ENCODE measurements at places on chromosomes 12 and 14. TPM values are rescaled to one million over a fixed set of nuclear protein-coding genes. Genes with fewer than 3 reads are reported as not detected.
A peak's percentile ranks its signal among the peaks of the same experiment; 100 is the strongest.

Gene EIF2S3B
- total RNA-seq = not detected

Gene ZFC3H1
- 13.0 TPM for total RNA-seq

Gene MYO1H
- total RNA-seq = not detected

Gene PTPN21
- total RNA-seq = 11.1 TPM

Gene SDSL
- 33.6 TPM for total RNA-seq

Gene GPR84
- total RNA-seq = not detected

Gene PLEKHH1
- 1.9 TPM for total RNA-seq

Gene RD3L
- not detected for total RNA-seq

GRCh38 chr12:30820406-30820946 lies 65.7 kb upstream of the CAPRIN2 start:
- DNase-seq = no peak
- no peaks in the 10 kb centered on the region for H3K4me1 ChIP-seq
- H3K27ac ChIP-seq = no peak overlapping the region

DNA sequence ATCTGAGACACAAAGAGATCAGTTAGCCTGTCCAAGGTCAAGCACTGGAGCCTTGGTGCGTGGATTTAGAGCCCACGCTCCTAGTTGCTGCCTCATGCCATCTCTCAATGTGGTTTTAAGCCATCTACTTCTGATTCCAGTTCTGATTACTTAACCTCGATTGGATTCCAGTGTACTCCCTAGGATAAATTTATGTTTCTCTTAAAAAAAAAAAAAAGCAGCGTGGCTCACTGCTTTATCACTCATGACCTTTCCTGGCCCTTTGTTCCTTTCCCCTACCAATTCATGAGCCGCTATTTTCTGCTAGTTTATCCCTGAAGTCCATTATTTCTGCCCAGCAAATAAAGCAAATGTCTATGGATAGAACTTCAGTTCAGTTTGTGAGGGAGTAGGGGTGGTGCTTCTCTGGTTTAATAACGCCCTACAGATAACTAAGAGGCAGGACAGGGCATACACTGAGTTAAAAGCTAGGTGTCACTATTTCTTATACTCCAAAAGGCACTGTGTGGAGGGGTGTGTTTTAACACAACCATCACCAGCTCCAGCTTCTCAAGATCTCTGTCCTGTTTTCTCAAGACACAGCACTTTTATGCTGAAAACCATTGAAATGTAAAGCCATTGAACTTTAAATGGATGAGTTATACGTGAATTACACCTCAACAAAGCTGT lies 9.8 kb upstream of the PARP11 start:
- H3K27ac ChIP-seq = no peak overlapping the region
- H3K4me1 ChIP-seq = no peaks in the 10 kb centered on the region
- DNase-seq = no peak
- H3K27me3 ChIP-seq = no peaks in the 10 kb centered on the region
- H3K4me3 ChIP-seq = no peak overlapping the region

DNA sequence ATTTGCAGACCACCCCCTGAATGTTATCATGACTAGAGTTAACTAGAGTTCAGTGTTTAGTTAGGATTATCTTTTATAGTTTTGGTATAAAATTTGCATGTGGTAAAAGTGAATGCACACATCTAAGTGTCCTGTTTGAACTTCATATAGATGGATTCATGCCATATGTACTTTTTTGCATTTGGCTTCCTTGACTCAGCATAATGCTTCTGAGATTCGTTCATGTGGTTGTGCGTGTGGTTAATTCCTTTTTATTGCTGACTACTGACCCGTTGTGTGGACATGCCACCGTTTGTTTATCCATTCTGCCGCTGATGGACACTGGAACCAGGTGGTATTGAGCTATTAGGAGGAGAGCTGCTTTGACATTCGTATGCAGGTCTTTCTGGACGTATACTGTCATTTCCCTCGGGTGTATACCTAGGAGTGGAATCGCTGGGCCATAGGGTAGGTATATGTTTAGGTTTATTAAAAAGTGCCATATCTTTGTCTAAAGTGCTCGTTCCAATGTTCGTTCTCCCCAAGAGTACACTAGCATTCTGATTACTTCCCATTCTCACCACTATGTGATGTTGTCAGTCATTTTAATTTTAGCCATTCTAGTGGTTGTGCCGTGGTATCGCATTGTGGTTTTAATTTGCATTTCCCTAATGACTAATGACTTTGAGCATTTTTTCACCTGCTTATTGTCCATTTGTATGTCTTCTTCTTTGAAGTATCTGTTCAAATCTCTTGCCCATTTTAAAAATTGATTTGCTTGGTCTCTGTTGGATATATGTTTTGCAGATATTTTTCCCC lies 37.7 kb downstream of the RIN3 start:
- no peak for DNase-seq
- no peak overlapping the region for H3K27ac ChIP-seq
- peaks cover 4% of the 10 kb centered on the region for H3K36me3 ChIP-seq

DNA sequence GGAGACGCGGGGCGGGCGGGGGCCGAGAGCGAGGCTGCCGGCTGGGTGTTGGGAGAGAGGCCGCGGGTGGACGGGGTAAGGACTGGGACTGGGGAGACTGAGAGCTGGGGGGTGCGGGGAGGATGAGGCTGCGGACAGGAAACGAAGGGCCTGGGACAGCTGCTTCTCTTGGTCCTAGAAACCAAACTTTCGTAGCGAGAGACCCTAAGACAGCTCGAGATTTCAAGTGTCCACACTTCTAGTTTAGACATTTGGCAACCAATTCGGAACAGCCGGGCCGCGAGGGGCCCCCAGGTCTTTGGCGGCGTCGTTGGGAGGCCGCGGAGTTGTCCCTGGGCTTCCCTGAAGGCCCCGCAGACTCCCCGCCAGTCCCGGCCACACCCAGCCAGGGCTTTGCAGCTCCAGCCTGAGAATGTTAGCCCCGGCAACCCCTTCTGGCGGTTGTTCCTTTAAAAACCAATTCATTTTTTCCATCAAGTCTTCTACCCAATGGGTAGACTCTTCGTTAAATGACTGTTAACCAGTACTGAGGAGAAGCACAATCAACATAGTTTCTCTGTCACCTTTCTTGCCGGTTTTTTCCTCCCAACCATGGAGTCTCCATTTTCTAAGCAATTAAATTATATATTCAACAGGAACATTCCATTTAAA lies 11.5 kb downstream of the NKX2-1 start:
- no peak for DNase-seq
- peaks cover 77% of the 10 kb centered on the region for H3K27me3 ChIP-seq
- H3K4me3 ChIP-seq = no peak overlapping the region

DNA sequence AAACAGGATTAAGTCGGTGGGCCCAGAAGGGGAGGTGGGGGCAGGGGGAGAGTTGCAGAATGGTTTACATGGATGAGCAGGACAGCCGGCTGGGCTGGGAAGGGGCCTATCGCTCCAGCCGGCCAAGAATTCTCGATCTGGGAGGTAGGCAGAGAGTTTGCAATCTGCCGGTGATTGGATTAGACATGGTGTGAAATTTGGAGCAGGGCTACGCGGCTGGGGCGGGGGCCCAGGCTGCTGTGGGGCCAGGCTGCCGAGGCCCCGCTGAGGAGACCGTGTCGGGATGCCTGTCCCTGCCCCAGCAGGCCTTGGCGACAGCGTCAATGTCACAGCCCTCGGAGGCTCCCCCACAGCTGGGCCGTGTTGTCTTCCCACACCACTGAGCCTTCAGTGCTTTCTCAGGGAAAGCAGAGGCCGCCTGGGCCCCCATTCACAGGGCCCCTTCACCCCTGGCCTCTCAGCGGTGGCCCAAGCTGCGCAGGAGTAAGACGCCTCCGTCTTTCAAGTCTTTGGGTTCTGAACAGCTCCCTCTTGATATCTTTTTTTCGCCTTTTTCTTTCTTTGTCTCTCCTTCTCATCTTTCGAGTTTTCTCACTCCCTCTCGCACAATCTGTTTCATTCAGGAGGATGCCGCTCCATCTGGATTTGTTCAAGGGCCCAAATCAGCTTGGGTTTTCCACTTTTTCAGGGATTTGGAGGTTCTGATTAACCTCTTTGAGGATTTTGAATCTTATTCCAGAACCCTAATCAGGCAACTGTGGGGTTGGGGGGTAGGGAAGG lies 117.5 kb upstream of the PARP11 start:
- DNase-seq = no peak
- no peaks in the 10 kb centered on the region for H3K36me3 ChIP-seq
- H3K4me3 ChIP-seq = no peak overlapping the region
- no peaks in the 10 kb centered on the region for H3K27me3 ChIP-seq

DNA sequence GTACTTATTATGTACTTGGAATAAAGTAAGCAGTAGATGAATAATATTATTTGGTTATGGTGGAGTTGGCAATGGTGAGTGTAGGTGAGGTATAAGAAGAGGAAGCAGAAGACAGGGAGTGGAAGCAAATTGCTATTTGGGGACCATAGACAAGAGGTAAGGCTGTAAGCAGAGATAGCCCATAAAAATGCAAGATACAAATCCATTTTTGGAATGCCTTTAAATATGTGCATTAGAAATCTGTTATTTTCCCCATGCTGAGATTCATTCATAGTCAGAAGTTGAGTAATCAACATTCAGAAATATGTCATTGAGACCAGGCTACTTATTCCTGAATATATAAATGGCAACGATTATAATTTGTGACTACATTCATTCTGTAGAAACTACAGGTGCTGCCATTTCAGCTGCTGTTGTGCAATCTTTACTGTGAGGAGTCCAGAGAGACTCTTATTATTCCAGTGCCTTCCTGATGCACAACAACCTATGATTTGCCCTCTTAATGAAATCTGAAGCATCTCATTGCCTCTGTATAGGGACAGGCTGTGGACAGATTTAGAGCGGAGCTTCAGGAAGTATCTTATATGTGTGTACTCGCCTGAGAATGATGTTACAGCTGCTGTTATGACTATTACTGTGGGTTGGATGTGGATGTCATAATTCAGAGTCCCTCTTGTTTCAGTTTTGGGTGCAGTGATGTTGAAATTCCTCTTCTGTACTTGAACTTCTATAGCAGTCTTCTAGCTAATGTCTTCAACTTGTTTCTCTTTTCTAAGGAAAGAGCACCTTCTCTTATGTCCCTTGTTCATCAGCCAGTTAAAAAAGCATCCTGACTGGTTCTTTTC lies 173.8 kb downstream of the NAV3 start:
- H3K4me1 ChIP-seq = no peaks in the 10 kb centered on the region
- no peaks in the 10 kb centered on the region for H3K27me3 ChIP-seq
- H3K27ac ChIP-seq = no peak overlapping the region
- no peaks in the 10 kb centered on the region for H3K36me3 ChIP-seq

DNA sequence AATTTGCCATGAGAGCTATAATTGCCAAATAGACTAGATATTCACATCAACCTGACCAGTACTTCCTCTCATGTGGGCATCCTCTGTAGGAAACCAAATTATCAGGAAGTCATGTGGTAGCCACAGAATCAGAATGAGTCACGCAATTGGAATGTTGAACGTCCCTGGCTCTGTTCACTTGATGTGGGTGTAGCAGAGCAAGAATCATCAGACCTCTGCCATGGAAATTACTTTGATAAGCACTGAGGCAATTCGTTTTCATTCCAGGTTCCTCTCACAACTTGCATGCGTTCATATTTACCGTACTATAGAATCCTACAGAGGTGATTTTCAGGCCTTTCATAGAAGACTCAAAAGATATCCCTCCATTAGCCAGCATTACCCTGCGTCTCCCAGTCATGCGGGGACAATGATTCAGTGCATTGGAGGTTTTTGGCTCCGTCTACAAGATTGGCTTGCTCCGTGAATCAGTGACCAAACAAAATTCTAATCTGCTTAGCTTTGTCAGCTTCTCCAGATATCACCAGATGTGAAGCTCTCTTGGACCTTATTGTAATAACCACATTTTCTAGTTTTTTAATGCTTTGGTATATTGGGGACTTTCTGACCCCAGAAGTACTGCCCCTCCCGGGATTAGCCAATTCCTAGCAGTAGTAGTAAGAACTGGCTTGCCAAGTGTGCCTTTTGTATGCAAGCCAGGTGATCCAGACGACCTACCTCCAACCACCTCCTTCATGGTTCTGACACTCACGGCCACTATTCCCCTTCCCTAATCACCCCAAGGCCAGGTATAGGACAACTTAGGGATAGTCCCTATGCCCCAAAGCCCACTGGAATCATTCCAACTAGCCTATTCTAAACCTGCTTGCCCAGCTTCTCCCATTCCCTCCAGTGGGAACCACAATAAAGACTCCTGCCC lies 133.4 kb downstream of the KICS2 start:
- peak overlapping the region; percentile 8 for H3K4me3 ChIP-seq
- no peaks in the 10 kb centered on the region for H3K36me3 ChIP-seq
- no peaks in the 10 kb centered on the region for H3K27me3 ChIP-seq
- DNase-seq = no peak
- peaks cover 4% of the 10 kb centered on the region for H3K4me1 ChIP-seq

DNA sequence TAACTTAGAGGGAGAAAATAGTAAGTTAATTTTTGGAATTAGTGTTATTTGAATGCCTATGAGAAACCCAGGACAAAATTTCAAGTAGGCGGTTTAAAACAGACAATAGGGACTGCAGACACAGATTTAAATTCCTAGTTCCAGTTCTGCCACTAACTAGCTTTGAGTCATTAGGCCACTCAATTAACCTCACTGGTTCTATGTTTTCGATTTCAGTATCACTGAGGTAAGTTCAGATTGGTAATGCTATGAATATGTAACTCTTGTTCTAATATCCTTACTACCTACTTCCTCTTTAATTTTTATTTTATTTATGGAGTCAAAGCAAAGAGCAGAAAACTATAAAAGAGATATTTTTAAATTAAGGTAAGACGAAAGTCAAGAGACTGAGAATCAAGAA lies 52.6 kb downstream of the GALC start:
- H3K4me1 ChIP-seq = no peaks in the 10 kb centered on the region
- DNase-seq = no peak
- H3K4me3 ChIP-seq = no peak overlapping the region

DNA sequence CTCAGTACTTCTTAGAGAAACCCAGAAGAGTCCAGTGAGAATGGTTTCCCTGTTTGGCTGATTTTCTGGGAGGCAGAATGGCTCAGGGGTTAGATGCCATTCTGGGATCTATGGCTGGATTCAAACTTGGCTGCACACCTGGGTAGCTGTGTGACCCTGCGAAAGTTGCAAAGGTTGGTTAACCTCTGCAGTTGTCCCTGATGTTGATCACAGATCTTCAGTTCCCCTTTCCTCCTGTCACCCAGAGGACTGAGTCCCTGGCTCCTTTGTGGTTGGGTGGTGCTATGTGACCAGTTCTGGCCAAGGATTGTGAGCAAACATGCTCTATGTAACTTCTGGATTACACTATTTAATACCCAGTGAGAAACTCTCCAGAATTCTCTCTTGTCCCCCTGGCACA lies 418.0 kb downstream of the RGS6 start:
- H3K27ac ChIP-seq = no peak overlapping the region
- H3K27me3 ChIP-seq = no peaks in the 10 kb centered on the region
- H3K4me3 ChIP-seq = no peak overlapping the region
- no peak for DNase-seq
- no peaks in the 10 kb centered on the region for H3K4me1 ChIP-seq
- no peaks in the 10 kb centered on the region for H3K36me3 ChIP-seq

GRCh38 chr14:77198561-77198960 lies 17.0 kb downstream of the TMEM63C start:
- H3K4me1 ChIP-seq = no peaks in the 10 kb centered on the region
- no peak overlapping the region for H3K4me3 ChIP-seq
- no peaks in the 10 kb centered on the region for H3K27me3 ChIP-seq
- H3K36me3 ChIP-seq = no peaks in the 10 kb centered on the region
- H3K27ac ChIP-seq = no peak overlapping the region

- no peak for DNase-seq
- H3K4me3 ChIP-seq = no peak overlapping the region
- no peaks in the 10 kb centered on the region for H3K27me3 ChIP-seq
- H3K27ac ChIP-seq = no peak overlapping the region
- H3K36me3 ChIP-seq = no peaks in the 10 kb centered on the region
Measured at GRCh38 chr12:49627752-49628360, 4.5 kb downstream of the PRPF40B start.

Measured in right lobe of liver (tissue), 6 donors.